ENCODE measurements at places on chromosomes 6 and 20. TPM values are rescaled to one million over a fixed set of nuclear protein-coding genes. Genes with fewer than 3 reads are reported as not detected.

GRCh38 chr20:15836634-15837033, 736.6 kb downstream of the KIF16B start:
- no peak for DNase-seq

ULBP2 gene
- 0.31 TPM for polyA plus RNA-seq

TINAG gene
- not detected for polyA plus RNA-seq

GRCh38 chr20:50388733-50389437, 121.3 kb upstream of the PTPN1 start:
- no peak for DNase-seq

- DNase-seq: no peak
Observed at GRCh38 chr6:64014595-64014994, 379.0 kb downstream of the PHF3 start.

DNA sequence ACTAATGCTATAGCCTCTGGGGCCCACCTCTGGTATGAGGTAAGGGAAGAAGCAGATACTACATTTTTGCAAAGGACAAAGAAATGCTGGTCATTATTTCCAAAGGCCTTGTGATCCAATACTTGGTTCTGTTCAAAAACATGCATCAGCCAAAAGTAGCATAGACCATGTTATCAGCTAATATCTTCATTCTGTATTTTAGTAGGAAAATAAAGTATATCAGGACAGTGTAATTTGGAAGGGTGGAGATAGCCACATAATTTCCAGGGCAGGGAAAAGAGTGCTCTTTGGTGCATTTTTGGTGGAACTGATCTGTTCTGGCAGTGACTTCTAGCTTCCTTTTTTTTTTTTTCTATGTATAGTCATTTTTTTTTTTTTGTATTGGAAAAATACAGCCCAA, 258.0 kb upstream of the SOX4 start:
- DNase-seq: no peak

DNA sequence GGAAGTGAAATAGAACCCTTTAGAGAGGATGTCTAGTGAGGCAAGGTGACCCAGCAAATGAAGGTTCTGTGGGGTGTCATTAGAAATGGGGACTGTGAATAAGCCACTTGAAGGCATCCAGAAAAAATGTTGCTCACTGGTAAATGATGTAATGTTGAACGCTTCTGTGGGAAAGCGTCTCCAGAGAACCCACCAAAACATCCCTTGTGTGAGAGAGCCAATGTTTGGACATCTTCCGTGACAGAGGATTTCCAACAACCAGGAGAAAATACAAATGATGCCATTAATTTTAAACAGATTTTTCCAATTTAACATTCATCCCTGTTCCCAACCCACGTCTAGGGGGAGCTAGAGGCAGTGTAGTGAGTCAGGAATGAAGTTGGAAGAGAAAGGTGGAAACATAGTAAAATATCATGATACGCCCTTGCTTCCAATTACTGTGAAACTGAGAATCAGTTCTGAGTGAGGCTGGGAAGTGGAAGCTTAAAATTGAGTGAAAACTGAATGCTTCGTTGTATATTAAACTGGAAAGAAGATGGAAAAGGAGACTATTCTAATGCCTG, 584.2 kb downstream of the CD109 start:
- DNase-seq: no peak

DNA sequence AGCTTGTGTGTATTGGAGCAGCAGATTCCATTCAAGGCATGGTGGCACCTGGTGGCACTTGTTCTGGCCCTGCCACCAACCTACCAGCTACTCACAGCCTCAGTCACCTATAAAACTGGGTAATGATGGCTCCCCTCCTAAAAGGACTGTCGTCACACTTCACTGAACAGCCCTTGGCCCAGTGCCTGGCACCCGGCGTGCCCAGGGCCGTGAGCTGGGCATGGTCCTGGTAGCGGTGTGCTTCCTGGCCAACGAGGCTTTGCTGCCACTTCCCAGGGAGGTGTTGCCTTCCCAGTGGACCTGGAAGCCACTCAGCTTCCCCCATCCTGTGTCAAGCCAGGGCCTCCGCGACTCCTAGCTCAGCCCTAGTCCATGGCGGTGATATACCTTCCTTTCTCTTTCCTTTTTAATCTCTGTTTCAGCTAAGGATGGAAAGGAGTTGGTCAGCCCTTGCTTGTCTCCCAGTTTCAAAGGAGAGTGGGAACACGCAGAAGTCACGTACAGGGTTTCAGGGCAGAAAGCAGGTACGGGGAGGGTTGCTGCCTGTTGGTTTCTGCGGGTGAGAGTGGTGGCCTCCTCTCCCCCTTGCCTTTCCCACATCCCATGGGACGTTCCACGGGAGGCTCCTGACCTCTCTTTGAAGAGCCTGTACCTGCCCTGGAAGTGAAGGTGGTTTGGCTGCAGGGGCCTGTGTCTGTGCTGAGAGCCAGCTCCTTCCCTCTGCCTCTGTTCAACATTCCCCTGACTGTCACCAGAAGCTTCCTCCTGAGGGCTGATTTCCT, 25.5 kb downstream of the ENTPD6 start:
- DNase-seq: no peak

GRCh38 chr20:9207253-9207652, 138.4 kb downstream of the PLCB4 start:
- no peak for DNase-seq

GRCh38 chr6:135922746-135923145, 71.2 kb downstream of the PDE7B start:
- DNase-seq: no peak

HFE gene
- polyA plus RNA-seq: 5.9 TPM

COL12A1 gene
- not detected for polyA plus RNA-seq

GRCh38 chr6:69042297-69042696, 407.2 kb downstream of the ADGRB3 start:
- DNase-seq: no peak

PDE10A gene
- not detected for polyA plus RNA-seq

DNA sequence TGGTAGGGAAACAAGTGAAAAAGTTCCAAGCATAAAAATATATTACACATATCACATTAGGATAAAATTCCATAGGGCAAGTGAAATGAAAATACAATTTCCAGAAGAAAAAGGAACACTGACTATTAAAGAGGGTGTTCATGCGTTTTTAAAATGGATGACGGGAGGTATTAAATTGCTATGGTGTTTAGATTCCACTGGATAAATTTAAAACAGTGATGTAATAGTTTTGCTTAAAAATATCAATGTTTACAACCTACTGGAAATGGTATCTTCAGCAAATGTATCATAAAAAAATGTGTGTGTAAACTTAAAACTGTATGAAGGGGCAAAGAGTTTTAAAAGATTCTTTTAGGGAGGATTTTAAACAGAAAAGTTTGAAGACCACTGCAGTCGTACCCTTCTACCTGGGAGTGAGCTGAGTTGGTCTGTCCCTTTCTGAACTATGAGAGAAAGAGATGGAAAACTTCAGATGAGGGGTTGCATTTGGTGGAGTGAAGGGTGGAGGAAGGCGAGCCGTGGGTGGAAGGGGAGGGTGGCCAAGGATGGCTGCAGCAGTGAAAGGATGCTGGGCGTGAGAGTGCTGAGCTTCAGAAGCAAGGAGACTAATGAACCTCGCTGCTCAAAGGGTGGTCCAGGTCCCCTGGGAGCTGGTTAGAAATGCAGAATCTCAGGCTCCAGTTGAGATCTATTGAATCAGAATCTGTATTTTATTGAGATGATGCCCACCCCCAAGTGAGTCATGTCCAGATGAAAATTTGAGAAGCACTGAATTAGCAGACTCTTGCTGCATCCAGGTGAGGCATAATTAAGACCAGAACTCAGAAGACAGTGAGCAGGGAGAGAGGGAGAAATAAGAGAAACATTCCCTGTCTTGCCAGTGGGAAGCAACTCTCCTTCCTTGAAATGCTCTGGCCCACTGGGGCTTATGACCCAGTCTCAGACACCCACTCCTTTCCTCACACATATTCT, 54.5 kb upstream of the MRPS10 start:
- DNase-seq: no peak
